ENCODE measurements at places on chromosomes 1 and 21. TPM values are rescaled to one million over a fixed set of nuclear protein-coding genes. Genes with fewer than 3 reads are reported as not detected.

The AMY1C gene
- polyA plus RNA-seq: not detected

The HPCA gene
- polyA plus RNA-seq: not detected

The ALDH4A1 gene
- polyA plus RNA-seq: 3.8 TPM

The TFAP2E gene
- not detected for polyA plus RNA-seq

The ARMH1 gene
- not detected for polyA plus RNA-seq

The OR2T29 gene
- polyA plus RNA-seq: not detected

The CFAP57 gene
- polyA plus RNA-seq: not detected

The STIL gene
- polyA plus RNA-seq: 1.1 TPM

The KRTAP20-3 gene
- polyA plus RNA-seq: not detected

The SPRR2A gene
- polyA plus RNA-seq: not detected

The RORC gene
- 1.4 TPM for polyA plus RNA-seq

The F3 gene
- not detected for polyA plus RNA-seq

The RNU1-1 gene
- not detected for polyA plus RNA-seq

The FCRL1 gene
- polyA plus RNA-seq: 0.39 TPM

The PTPRF gene
- not detected for polyA plus RNA-seq

The GLIS1 gene
- polyA plus RNA-seq: not detected

The CD101 gene
- 1.4 TPM for polyA plus RNA-seq

The BECN2 gene
- not detected for polyA plus RNA-seq

The C1orf232 gene
- polyA plus RNA-seq: not detected
